Fibroblast of lung (primary cell): ENCODE measurements at places on chromosomes 1 and 21.

GRCh38 chr1:157932069-157932468 lies 61.4 kb upstream of the KIRREL1 start:
- no peaks in the 10 kb centered on the region for H3K36me3 ChIP-seq
- no peaks in the 10 kb centered on the region for H3K27me3 ChIP-seq
- H3K4me3 ChIP-seq = no peak overlapping the region
- H3K4me1 ChIP-seq = no peaks in the 10 kb centered on the region

DNA sequence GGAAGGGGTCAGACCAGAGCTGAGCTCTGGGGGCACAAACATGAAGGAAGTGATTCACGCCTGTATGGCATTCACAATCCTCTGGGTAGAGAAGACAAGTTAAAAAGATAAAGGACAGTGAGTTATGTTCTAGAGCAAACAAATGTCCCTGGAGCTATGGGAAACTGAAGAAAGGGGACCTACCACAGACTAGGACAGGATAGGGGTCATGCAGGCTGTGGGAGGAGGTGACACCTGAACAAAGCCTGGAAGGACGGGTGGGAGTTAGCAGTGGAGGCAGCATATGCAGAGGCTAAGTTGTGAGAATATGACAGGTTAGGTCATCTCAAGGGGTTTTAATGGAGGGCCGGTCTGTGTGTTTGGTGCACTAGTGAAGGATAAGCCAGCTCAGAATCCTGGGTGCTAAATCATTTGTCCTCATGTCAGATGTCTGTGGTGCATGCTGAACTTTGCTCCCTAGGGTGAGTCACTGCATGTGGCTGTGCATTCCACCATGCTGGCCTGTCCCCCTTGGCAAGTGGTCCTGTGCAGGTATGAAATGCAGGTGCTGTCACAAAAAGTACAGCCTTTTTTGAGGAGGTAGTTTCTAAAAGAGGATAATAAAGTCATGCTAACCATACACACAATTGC lies 28.5 kb downstream of the TNN start:
- no peak overlapping the region for H3K27ac ChIP-seq
- no peak overlapping the region for H3K4me3 ChIP-seq
- H3K27me3 ChIP-seq = no peaks in the 10 kb centered on the region

DNA sequence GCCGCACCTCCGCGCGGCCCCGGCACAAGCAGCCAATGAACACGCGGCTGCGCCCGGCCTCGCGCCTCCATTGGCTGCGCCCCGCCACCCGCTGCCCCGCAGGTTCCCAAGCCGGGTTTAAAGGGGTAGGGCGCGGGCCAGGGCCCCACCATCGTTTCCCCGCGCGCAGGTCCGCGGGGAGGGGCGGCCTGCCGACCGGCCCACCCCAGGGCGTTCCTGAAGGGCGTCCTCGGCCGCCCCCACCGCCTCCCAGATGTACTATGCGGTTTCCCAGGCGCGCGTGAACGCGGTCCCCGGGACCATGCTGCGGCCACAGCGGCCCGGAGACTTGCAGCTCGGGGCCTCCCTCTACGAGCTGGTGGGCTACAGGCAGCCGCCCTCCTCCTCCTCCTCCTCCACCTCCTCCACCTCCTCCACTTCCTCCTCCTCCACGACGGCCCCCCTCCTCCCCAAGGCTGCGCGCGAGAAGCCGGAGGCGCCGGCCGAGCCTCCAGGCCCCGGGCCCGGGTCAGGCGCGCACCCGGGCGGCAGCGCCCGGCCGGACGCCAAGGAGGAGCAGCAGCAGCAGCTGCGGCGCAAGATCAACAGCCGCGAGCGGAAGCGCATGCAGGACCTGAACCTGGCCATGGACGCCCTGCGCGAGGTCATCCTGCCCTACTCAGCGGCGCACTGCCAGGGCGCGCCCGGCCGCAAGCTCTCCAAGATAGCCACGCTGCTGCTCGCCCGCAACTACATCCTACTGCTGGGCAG lies at the start of gene OLIG1:
TSS of gene OLIG1 (plus strand) at position 148 of the 750 bp plus-strand sequence. CDS start at position 254, 106 bp downstream.
- no peak within 1 kb of the TSS for H3K27ac ChIP-seq
- no peak within 1 kb of the TSS for H3K4me3 ChIP-seq
- no peaks in the 10 kb centered on the region for H3K36me3 ChIP-seq
- H3K4me1 ChIP-seq = no peaks in the 10 kb centered on the region
- DNase-seq = no peak

- H3K27ac ChIP-seq = no peak overlapping the region
Measured at GRCh38 chr21:32348604-32349332, 44.0 kb downstream of the URB1 start.

- H3K27me3 ChIP-seq = no peaks in the 10 kb centered on the region
- no peak overlapping the region for H3K4me3 ChIP-seq
- H3K4me1 ChIP-seq = no peaks in the 10 kb centered on the region
- peak; percentile 3 for DNase-seq
- H3K36me3 ChIP-seq = no peaks in the 10 kb centered on the region
- H3K27ac ChIP-seq = no peak overlapping the region
Measured at GRCh38 chr1:52482326-52483004, 70.4 kb downstream of the TUT4 start.

DNA sequence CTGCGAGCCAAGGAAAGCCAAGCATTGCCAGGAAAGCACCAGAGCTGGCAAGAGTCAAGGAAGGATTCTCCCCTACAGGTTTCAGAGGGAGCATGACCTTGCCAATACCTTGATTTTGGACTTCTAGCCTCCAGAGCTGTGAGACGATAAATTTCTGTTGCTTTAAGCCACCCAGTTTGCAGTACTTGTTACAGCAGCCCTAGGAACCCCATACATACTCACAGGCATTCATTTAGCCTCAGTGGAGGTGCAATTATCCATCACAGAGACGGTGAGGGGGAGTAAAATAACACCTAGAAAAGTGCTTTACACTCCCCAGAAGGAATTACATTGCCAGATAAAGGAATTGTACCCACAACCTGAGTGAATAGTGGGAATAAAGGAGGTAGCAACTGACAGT lies 167.4 kb upstream of the NFIA start:
- H3K4me3 ChIP-seq = no peak overlapping the region
- no peaks in the 10 kb centered on the region for H3K36me3 ChIP-seq
- no peaks in the 10 kb centered on the region for H3K4me1 ChIP-seq
- DNase-seq = no peak
- H3K27me3 ChIP-seq = no peaks in the 10 kb centered on the region

DNA sequence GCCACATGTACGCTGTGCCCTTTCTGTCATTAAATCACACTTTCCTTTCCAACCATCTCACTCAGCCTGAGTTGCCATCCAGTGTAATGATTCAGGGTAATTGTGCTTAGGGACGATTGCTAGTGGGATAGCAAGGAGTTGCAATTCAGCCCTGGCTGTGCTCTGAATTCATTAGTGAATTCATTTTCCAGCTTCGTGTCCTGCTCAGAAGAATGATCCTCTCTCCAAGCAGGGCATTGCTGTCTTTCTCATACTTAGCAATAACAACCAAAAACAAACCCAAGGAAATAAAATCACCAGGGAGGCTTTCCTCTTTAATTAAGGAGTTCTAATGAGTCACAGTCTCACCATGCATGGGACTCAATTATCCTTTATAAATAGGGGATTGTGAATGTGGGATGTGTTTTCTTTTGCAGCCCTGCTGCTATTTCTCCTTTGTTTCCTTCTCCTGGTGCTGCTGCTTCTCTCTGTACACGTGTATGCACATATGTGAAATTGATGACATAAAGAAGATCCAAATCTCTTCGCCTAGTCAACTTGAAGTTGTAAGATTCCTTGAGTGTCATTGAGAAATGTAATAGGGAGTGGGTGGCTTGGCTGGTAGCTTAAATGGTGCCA lies 167.0 kb downstream of the TSEN15 start:
- H3K36me3 ChIP-seq = no peaks in the 10 kb centered on the region
- DNase-seq = no peak
- no peak overlapping the region for H3K4me3 ChIP-seq
- H3K4me1 ChIP-seq = no peaks in the 10 kb centered on the region
- no peaks in the 10 kb centered on the region for H3K27me3 ChIP-seq

- no peak overlapping the region for H3K4me3 ChIP-seq
- H3K4me1 ChIP-seq = peaks cover 22% of the 10 kb centered on the region
- H3K36me3 ChIP-seq = no peaks in the 10 kb centered on the region
- no peak for DNase-seq
- H3K27ac ChIP-seq = no peak overlapping the region
- H3K27me3 ChIP-seq = no peaks in the 10 kb centered on the region
Measured at GRCh38 chr1:15192916-15193550, 39.5 kb downstream of the TMEM51 start.

DNA sequence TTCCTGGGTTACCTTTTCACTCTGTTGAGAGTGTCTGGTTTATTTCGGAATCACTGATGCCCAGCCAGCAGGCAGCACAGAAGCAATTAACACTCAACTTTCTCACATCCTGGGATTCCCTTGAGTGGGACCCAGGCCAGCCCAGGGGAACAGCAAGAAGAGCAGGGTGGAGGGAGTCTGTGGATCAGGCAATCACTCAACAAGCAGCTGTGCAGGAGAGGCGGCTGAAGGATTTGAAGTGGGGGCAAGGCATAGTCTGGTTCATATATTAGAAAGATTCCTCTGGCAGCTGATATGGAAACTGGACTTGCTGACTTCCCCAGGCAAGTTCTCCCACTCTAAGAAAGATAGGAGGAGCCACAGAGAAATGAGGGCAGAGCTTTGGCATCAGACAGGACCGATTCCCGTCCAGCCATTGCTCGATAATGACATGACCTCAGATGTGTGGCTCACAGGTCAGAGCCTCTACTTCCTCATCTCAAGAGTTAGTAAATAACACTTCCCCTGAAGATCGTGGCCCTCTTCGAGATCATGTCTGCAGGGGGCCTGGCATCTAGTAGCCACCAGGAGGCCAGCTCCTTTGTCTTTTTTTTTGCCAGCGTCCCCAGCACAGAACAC lies 12.4 kb downstream of the EPHA8 start:
- H3K27ac ChIP-seq = no peak overlapping the region
- no peaks in the 10 kb centered on the region for H3K27me3 ChIP-seq
- no peak for DNase-seq
- no peaks in the 10 kb centered on the region for H3K36me3 ChIP-seq
- no peak overlapping the region for H3K4me3 ChIP-seq

DNA sequence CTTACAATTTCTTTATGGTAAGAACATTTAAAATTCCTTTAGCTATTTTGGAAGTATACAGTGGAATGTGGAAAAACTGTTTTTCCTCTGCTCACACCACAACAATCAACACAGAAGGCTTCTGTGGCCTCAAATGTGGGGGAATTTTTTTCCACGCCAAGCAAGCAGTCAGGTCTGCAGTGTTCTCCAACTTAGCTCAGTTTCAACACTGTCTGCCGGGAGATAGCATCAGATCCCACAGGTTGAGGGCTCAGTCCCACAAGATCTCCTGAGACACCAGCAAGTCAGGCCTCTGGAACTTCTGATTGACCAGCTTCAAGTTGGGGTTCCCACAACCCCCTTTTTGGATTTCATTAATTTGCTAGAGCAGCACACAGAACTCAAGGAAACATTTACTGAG lies 50.3 kb downstream of the PTBP2 start:
- H3K27ac ChIP-seq = no peak overlapping the region
- no peak overlapping the region for H3K4me3 ChIP-seq
- no peaks in the 10 kb centered on the region for H3K27me3 ChIP-seq
- peaks cover 5% of the 10 kb centered on the region for H3K36me3 ChIP-seq
- no peaks in the 10 kb centered on the region for H3K4me1 ChIP-seq

GRCh38 chr1:50983219-50983802 lies 13.3 kb downstream of the CDKN2C start:
- H3K4me1 ChIP-seq = no peaks in the 10 kb centered on the region
- H3K4me3 ChIP-seq = no peak overlapping the region
- H3K36me3 ChIP-seq = no peaks in the 10 kb centered on the region
- no peak for DNase-seq
- H3K27ac ChIP-seq = no peak overlapping the region
- H3K27me3 ChIP-seq = no peaks in the 10 kb centered on the region

DNA sequence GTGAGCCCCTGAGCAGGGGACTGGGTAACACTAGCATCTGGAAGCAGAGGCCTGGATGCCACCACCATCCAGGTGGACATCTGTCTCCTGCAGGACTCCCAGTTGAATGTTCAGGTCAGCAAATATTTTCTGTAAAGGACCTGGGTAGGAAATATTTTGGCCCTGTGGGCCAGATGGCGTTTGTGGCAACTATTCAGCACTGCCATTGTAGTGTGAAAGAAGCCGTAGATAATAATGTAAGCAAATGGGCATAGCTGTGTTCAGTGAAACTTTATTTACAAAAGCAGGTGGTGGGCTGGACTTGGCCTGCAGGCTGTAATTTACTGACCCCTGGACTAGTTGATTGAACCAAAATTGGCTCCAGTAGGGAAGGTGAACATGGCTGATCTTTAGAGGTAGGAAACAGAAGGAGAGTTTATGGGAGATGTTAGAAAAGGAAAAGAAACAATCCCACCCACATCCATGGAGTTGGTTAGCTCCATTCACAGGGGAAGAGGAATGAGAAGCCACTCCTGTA lies 20.0 kb upstream of the CD101 start:
- H3K36me3 ChIP-seq = no peaks in the 10 kb centered on the region
- no peak overlapping the region for H3K27ac ChIP-seq
- H3K4me3 ChIP-seq = no peak overlapping the region
- DNase-seq = no peak
- no peaks in the 10 kb centered on the region for H3K27me3 ChIP-seq

DNA sequence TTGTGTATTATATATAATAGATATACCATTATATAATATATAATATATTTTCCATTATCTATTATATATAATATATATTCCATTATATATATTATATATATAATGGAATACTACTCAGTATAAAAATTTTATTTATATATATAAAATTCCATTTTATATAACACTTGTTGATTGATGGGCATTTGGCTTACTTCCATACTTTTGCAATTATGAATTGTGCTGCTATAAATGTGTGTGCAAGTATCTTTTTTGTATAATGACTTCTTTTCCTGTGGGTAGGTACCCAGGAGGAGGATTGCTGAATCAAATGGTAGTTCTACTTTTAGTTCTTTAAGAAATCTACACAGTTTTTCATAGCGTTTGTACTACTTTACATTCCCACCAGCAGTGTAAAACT lies 1211.1 kb downstream of the NCAM2 start:
- H3K27ac ChIP-seq = no peak overlapping the region
- DNase-seq = no peak
- no peaks in the 10 kb centered on the region for H3K36me3 ChIP-seq
- no peaks in the 10 kb centered on the region for H3K27me3 ChIP-seq
- H3K4me1 ChIP-seq = no peaks in the 10 kb centered on the region
- H3K4me3 ChIP-seq = no peak overlapping the region

DNA sequence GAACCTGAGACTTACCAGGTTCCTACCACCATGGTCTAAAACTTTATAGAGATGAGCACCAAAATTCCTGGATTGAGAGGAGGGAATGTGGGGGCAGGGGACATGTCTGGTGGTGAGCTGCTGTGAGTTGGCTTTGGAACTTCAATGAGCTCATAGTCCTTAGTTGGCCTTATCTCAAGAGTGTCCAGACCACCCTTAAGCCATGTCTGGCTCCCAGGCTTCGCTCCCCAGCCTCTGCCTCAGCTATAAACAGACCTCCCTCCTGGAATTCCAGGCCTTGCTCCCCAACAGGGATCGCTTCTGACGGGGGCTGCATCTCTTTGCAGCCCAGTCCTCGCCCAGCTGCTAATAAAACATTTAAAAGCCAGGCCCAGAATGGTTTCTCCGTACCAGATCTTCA lies 19.5 kb downstream of the ATF3 start:
- no peaks in the 10 kb centered on the region for H3K36me3 ChIP-seq
